Stimulated activated CD4-positive, alpha-beta T cell treated with anti-CD3 and anti-CD28 coated beads, Interleukin-2, amount 100 ng/mL, for 4 hours (primary cell): ENCODE measurements at places on chromosomes 7 and 10.

DNA sequence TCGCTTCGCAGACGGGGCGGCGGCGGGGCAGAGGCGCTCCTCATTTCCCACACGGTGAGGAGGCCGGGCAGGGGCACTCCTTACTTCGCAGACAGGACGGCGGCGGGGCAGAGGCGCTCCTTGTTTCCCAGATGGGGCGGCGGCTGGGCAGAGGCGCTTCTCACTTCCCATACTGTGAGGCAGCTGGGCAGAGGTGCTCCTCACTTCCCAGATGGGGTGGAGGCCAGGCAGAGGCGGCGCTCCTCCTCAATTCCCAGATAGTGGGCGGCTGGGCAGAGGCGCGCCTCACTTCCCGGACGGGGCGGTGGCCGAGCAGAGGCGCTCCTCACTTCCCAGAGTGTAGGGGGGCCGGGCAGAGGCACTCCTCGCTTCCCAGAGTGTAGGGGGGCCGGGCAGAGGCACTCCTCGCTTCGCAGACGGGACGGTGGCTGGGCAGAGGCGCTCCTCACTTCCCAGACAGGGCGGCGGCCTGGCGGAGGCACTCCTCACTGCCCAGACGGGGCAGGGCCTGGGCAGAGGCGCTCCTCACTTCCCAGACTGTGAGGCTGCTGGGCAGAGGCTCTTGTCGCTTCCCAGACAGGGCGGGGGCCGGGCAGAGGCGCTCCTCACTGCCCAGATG, 43.1 kb downstream of the ZEB1 start:
- no peak for DNase-seq

DNA sequence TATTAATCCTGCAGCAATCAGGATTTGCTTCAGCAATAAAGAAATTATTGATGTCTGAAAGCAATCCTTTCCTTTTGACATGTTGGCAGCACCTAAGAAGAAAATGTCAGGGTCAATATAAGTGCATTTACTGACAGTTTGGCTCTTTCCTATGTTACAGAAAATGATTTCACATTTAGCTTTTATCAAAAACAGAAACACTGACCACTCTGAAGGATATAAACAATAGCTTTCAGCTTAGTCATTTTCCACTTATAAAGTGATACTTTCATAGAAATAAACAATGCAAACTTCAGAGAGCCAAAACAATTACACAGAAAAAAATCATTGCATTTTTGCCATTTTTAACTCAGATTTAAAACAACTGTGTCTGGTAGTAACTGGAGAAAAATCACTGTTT, 325.6 kb upstream of the KAT6B start:
- DNase-seq, result no peak

DNA sequence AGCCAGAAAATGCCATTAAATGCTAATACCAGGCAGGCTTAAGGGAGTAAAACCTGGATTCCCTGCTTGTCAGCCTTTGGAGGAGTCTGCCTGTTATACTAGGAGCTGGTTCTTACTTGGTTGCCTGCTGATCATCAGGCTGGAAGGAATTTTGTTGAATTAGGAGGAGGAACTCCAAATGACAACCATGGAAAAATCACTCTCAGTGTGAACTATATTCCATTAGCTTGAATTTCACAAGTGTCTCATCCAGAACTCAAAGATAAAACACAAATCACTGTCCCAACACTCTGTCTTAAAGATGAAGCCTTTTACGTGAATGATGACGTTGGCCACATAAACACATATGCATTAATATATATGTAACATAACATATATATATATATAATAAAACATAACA, 238.9 kb upstream of the PLXDC2 start:
- no peak for DNase-seq

DNA sequence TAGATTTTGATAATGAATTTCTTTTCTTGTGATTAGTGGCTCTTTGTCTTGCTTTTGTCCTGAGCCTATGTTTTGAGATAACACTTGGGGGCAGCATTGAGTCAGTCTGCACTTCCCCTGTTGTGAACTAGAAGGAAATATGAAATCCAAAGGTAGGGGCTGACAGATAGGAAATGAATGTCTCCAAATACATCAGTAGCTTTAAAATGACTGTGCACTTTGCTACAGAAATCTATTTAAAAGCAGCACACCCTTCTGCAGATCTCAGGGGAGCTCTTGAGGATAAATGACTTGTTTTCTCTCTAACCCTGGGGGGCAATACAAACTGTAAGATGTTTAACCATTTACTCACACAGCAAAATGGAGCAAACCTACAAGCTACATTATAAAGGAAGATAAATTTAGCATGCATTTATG, 176.0 kb upstream of the MYO3A start:
- no peak for DNase-seq

DNA sequence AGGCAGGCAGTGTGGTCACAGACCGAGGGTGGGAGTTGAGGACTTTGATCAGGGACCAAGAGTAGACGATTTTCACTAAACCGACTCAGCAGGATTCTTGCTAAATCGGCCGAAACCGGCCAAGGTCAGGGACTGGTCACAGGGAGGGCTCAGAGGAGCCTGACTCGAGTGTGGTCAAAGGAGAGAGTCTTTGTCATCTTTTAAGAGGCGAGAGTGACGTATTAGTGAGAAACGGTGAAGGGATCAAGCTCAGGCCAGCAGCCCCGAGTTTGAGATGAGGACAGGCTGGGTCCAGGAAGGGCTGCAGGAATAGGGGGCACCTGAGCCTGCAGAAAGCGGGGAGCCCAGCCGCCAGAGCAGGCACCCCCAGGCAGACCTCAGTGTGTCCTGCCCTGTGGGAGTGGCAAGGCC, 41.6 kb upstream of the FAM20C start:
- DNase-seq, result no peak

GRCh38 chr10:117462424-117462792, 80.1 kb upstream of the EMX2 start:
- no peak for DNase-seq
